ENCODE measurements at places on chromosomes 1 and 21. TPM values are rescaled to one million over a fixed set of nuclear protein-coding genes. Genes with fewer than 3 reads are reported as not detected.

Gene C1orf141
- total RNA-seq: not detected

Gene PALMD
- total RNA-seq: 77.7 TPM

Gene C1orf116
- 5.6 TPM for total RNA-seq

Gene PRR9
- total RNA-seq: not detected

Gene TMPRSS2
- not detected for total RNA-seq

Gene LIPI
- not detected for total RNA-seq

Gene SMIM1
- 1.3 TPM for total RNA-seq

Gene FAM177B
- total RNA-seq: 2.3 TPM

Gene TENT5C
- total RNA-seq: 10.2 TPM

Gene PHC2
- 103 TPM for total RNA-seq
